Right renal pelvis (tissue), 4 donors: ENCODE measurements at places on chromosomes 1 and 21.

GRCh38 chr21:26171258-26172100 lies 909 bp upstream of the APP start:
- no peak for DNase-seq

- DNase-seq: no peak
Observed at GRCh38 chr1:10669570-10669969, 126.9 kb downstream of the CASZ1 start.

DNA sequence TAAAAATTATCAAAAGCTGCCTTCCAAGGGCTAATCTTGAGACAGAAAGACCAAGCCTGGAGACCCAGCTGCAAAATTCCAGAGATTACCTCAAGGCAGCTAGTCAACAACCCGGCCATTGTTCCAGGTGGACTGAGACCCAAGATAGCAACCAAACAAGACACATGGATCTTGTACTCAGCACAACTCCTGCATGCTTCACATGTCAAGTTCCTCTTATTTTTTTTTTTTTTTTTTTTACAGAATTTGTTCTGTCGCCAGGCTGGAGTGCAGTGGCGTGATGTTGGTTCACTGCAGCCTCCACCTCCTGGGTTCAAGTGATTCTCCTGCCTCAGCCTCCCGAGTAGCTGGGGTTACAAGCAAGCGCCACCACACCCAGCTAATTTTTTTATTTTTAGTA lies 40.1 kb downstream of the CD2 start:
- no peak for DNase-seq

DNA sequence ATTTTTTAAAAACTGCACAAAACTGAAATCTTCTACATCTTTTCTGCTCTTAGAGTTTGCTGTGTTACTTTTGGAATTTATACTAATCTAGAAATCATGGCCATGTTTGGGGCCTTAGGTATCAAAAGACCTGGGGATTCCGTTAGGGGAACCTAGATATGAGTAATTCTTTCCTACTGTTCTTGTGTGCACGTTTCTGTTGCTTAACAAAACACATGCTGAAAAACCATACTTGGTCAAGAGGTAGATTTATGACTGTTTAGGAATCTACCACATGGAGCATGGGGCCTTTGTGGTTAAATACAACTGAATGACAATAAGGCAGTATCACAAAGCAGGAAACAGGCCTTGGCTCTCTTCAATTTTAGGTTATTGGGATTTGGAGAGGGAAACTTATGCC lies 291.9 kb upstream of the USP25 start:
- DNase-seq: no peak

DNA sequence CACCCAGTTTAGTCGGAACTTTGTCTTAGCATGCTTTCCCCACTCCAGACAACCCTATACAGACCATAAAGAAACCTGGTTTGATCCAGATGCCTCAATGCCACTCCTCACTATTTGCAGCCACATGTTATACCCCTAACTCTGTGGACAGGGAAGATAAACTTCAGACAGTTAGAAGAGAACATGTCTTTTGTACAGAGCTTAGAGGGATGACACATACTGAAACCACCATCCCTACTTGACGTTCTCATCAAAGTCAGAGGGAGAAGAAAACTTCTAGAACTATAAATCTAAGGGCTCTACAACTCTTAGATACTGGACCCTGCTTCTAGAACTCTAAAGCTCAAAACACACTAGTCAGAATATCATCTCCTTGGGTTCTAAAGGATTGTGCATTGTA lies 3.7 kb downstream of the SYT6 start:
- DNase-seq: no peak

GRCh38 chr1:236332092-236332758 lies 50.5 kb upstream of the ERO1B start:
- DNase-seq: no peak

DNA sequence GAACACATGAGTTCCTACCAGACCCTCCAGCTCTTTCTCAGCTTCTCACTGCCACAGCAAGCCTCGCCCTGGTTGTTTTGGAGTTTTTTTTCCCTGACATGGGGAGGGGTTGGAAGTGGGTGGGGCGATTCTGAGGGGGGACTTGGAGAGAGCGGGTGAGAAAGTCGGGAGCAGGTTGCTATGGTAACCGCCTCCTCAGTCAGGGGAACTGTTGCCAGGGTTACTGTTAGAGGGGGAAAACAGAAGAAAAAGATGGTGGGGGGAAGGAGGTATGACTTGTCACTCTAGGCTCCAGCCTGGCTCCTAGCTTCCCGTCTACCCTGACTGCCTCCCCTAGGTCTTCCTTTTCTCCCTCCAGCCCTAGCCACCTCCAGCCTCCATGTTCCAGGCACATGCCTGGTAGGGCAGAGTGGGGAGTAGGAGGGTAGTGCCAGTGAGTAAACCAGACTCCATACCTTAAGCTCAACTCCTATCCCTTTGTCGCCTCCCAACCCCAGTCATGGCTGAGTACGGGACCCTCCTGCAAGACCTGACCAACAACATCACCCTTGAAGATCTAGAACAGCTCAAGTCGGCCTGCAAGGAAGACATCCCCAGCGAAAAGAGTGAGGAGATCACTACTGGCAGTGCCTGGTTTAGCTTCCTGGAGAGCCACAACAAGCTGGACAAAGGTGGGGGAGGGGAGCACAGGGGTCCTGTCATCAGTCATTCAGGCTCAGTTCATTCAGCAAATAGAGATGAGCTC lies 6.0 kb downstream of the PEA15 start:
- no peak for DNase-seq

DNA sequence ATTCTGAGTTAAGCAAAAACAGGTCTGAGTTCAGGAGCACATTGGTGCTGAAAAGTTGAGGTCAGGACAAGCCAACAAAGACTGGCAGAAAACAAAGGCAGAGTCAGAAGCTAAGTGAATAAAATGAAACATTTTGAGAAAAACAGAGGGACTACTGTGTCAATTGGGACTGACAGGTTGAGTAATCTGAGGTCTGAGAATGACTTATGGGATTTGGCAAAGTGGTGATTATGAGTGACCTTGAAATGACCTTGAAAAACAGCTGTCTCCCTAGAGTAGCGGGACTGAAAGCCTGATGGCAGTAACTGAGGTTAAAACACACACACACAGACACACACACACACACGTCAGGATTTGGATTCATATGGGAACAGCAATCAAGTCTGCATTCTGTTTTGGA lies 8.8 kb upstream of the COG2 start:
- DNase-seq: no peak

DNA sequence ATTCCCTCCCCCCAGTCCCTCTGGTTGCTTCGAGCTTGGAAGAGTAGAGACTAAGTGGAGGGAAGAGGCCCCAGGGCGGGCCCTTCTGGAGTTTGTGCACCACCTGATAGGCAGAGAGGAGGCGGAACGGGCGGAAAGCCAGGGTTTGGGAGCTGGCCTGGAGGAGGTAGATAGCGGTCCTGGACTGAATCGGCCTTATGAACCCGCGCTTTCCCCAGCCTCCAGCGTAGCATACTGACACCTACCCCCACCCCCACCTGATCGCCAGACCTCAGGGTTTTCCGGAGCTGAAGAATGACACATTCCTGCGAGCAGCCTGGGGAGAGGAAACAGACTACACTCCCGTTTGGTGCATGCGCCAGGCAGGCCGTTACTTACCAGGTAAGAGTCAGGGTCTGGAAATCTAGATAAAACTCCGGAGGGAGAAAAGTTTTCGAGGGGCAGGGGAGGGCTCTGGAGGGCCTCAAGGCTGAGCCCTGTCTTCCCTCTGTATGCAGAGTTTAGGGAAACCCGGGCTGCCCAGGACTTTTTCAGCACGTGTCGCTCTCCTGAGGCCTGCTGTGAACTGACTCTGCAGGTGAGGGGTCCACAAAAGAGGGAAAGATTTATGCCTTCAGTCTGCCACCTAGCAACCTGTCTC lies 705 bp downstream of the UROD start:
- no peak for DNase-seq

GRCh38 chr1:48757363-48757762 lies 19.3 kb downstream of the BEND5 start:
- DNase-seq: no peak

- no peak for DNase-seq
Observed at GRCh38 chr21:29209696-29210095, 79.3 kb downstream of the MAP3K7CL start.

GRCh38 chr1:203148127-203148526 lies 20.6 kb downstream of the ADORA1 start:
- DNase-seq: no peak

GRCh38 chr1:232508130-232508701 lies 121.7 kb downstream of the SIPA1L2 start:
- DNase-seq: no peak

GRCh38 chr1:227009937-227010336 lies 69.8 kb downstream of the COQ8A start:
- no peak for DNase-seq

DNA sequence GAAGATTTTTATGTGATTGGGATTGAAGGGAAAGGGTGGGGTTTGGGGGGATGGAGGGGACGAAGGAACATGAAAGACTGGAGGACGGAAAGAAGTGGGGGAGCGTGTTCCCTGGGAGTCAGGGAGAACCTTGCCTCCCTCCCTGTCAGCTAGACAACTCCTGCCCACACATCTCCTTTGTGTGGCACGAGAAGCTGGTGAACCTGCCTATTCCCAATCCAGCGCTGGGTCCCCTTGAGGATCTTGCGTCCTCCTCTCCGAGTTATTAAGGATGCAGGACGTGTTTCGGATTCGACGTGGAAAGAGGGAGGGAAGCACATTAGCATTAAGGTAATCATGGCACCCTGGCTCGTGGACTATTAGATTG lies 1.4 kb downstream of the LRRC7 start:
- DNase-seq: no peak

DNA sequence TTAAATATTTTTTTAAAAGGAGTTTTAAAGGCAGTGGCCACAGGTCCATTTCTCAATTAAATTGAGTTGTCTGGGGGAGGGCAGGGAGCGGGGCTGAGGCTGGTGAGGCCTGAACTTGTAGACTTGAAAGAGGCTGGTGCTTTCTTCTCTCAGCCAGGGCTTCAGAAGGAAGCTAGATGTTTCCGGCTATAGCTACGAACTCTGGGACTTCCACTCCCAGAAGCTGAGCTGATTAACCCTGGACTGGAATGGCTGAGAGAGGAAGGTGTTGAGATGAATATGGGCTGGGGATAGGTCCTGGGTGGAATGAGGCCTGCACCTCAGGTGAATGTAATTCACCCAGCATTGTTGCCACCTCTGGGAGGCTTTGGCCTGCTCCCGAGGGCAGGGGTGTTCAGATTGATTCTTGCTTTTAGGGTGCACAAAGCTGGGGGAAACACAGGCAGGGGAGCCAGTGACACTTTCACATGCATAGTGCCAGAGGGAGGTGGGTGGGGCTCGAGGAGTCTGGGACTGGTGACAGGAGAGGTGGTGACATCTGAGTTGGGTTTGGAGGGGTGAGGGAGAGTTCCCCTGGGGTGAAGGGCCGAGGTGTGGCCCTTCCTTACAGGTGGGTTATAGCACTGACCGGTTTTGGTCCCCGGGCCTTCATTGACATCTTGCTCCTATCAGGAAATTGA lies 18.2 kb downstream of the LDLRAP1 start:
- no peak for DNase-seq

- DNase-seq: no peak
Observed at GRCh38 chr1:169340882-169341281, 26.7 kb downstream of the NME7 start.

DNA sequence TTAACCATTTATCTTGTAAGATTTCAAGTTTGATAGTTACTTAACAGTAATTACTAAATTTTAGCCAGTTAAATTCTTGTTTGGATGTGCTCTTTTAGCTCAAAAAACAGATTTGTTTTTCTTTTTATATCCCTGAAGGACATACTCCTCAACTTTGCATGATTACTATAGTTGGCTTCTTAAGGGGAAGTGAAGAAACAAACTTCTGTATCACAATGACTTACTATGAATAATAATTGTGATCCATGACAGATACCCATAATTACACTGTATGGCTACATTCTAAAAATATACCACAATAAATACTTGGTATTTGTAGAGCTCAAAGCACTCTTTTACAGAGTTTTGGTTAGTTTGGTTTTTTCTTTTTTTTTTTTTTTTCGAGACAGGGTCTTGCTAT lies 55.8 kb downstream of the IARS2 start:
- DNase-seq: no peak

DNA sequence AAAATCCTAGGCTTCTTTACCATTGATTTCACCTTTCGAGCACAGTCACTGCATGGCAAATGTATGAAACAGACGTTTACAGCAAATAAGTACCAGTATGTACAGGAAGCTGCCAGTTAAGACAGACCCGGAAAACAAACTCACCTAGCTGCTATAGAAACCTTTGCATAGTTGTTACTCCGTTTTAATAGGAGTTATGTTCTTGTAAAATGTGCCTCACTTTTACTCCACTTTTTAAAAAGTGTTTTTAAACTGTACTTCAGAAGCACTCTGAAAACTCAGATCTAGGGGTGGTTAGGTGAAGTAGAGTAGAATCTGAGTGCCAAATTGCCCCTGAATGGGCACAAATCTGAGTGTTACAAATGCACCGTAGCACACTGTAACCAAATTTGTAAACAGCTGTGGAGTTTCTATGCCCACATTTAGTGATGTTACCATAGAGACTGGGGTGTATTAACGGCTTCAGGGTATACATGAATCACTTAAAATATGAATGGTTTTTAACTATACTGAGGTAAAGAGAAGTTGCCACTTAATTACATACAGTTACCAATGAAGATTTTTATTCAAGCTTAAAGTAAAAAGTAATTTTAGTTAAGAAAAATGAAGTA lies 30.7 kb downstream of the CNIH4 start:
- no peak for DNase-seq

- DNase-seq: no peak
Observed at GRCh38 chr1:164682570-164682969, 123.6 kb downstream of the PBX1 start.

GRCh38 chr1:155984341-155984740 lies 6.0 kb upstream of the ARHGEF2 start:
- no peak for DNase-seq
